ENCODE measurements at places on chromosomes 16 and 17. TPM values are rescaled to one million over a fixed set of nuclear protein-coding genes. Genes with fewer than 3 reads are reported as not detected.

The CES5A gene
- not detected for total RNA-seq

The NME1 gene
- 20.0 TPM for total RNA-seq

The TBX6 gene
- total RNA-seq, result 2.5 TPM

The GUCY2D gene
- total RNA-seq, result not detected

The HS3ST2 gene
- total RNA-seq, result not detected

GRCh38 chr17:6430769-6431168 lies 4.2 kb downstream of the AIPL1 start:
- no peak for DNase-seq

GRCh38 chr17:44314869-44315661 lies 6.7 kb downstream of the RUNDC3A start:
- DNase-seq, result peak; percentile 35

GRCh38 chr16:68987734-68988457 lies 117.6 kb upstream of the HAS3 start:
- DNase-seq, result no peak

GRCh38 chr17:65359016-65359415 lies 202.4 kb downstream of the AXIN2 start:
- DNase-seq, result no peak

GRCh38 chr16:7853197-7853596 lies 520.6 kb downstream of the RBFOX1 start:
- no peak for DNase-seq

DNA sequence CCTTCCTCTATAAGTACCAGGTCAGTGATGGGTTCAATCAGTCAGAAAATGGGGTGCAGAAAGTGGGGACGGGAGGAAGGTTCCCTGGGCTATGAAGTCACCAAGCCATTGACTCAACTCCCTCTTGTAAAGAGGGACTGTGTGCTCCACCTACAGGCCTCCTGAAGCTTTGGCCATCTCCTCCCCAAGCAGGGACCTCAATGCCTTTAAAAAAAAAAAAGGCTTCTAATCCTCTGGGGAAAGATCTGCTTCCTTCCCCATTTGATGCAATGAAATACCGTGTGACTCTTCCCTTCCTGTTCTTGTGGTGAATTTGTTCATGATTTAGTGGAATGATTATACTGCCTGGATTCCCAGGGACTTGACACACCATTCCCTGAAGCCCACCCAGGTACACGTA lies 30.8 kb downstream of the VWA3A start:
- DNase-seq, result no peak

GRCh38 chr17:79777120-79777893 lies 641 bp upstream of the CBX2 start:
- DNase-seq, result peak; percentile 44

GRCh38 chr17:61943117-61943516 lies 15.3 kb upstream of the INTS2 start:
- no peak for DNase-seq

DNA sequence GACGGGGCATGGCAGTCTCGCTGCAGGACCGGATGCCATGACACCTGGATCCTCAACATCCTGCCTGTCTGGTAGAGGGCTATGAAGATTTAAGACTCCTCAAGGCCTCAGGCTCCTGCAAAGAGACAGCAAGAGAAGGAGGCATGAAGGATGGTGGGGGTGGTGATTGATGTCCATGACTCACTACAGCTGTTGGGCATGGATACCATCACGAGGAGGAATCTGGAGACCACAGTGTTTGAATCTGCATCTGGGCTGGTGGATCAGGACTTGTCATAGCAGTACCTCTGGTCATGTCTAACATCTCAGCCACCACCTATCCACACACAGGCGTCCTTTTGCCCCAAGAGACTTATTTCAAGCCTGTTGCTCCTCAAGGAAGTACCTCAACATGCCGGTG lies 50.2 kb upstream of the WSCD1 start:
- no peak for DNase-seq

DNA sequence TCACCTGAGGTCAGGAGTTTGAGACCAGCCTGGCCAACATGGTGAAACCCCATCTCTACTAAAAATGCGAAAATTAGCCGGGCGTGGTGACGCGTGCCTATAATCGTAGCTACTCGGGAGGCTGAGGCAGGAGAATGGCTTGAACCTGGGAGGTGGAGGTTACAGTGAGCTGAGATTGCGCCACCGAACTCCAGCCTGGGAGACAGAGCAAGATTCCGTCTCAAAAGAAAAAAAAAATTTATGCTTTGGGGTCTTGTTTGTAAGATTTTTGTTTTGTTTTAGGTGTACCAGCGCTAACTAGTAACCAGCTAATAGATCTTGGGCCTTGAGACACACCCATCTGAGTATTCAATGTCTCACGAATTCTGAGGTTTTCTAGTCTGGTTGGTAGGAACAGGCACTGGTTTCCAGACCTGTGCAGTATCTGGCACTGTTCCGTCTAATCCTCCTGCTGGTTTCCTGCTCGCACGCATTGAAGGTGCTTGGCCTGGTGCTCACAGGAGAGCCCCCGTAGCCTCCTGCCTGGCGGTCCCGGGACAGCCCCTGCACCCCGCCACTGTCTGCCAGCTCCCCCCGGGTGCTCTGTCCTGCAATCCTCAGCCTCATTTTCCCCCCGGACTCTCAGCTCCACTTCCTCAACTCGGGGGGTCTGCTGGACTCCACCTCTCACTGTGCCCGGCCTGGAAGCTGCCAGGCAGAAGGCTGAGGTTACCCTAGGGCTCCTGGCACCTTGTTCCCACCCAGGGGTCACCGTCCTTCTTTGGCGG lies 10.6 kb upstream of the DUS1L start:
- no peak for DNase-seq

DNA sequence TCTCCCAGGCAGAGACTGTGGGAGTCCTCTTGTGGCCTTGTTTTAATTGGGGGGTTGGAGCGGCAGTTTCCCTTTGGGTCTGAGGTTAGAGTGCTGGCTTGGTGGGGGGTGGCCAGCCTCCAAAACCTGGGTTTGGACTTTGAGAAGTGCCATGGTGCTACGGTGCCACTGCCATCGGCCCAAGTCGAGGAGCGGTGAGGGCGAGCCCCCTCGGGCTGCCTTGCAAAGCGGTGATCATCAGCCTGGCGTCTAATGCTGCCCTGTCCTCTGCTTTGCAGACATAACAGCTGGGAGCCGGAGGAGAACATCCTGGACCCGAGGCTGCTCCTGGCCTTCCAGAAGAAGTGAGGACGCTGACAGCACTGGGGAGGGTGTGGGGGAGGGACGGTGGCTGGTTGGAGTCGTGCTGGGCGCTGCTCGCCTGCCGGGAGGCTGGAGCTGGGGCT lies 1.2 kb downstream of the CBX2 start:
- DNase-seq, result no peak

DNA sequence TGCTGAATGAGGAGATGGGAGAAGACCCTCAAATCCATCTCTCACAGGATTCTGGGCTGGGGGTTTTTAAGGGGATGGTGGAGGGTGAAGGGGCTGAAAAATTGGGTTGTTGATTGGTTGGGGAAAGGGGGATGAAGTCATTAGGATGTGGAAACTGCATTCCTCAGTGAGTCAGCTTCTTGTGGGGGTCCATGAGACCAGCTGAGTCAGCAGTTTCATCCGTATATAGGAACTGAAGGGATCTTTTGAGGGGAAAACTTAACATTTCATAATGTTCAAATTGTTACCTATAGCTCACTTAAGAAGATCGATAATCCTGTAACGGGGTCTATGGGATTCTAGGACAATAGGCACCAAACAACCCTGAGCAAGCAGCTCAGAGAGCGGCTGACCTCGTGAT lies 213.4 kb downstream of the CBLN1 start:
- no peak for DNase-seq

DNA sequence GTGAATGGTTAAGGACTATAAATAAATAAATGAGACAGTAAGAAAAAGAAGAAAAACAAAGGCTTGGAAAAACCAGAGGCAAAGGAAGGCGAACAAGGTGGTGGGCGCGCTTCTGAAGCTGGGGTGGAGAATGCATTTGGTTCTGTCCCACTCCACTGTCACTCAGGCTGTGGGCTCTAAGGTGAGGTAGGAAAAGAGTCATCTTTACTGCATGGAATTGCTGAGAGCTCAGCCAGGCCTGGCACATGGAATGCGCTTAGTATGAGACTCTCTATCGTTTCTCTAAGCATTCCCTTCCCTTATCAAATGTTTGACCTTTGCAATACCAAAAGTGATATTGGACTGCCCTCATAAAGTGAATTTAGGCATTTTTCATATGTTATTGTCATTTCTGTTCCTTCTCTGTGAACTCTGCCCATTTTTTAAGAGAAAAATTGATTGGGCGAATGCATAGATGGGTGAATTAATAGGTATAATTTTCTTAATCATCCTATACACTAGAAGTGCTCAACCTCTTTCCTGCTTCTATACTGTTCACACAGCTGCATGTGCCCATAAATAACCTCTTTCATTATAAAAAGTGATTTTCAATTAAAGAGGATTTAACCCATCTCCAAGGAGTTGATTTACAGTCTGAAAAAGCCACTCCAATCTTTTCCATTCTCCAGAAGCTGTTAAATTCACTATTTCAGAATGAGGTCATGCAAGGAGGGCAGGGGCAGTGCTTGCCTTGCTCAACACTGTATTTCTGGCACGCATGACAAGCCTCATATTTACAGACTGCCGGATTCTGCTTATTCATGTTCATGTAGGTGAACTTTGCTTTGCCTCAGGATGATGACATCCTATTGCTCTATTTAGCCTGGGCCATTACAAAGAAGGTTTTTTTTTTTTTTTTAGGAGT lies 87.7 kb downstream of the MYH10 start:
- DNase-seq, result no peak

GRCh38 chr17:41962768-41963434 lies 3.7 kb upstream of the CNP start:
- peak; percentile 70 for DNase-seq

- no peak for DNase-seq
Measured at GRCh38 chr16:72921106-72921505, 126.8 kb downstream of the ZFHX3 start.

DNA sequence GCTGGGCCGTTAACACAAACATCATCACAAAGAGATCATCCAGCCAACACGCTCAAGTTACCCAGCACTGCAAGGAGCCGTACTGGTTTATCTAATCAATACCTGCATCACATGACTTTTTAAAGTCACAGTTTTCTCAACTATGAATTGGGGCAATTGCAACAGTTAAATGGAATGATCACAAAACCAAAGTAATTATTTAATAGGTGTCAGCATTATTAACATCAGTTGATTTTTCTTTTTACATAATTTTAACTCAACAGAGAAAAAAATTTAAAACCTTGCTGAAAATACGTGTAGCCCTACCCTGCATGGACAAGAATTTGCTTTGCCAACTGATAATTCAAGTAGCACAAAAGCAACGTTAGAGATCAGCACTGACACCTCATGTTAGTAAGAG lies 95.7 kb upstream of the SOX9 start:
- DNase-seq, result no peak

- DNase-seq, result no peak
Measured at GRCh38 chr16:51149721-51150164, 1.3 kb downstream of the SALL1 start.

- no peak for DNase-seq
Measured at GRCh38 chr17:75082683-75083082, 5.1 kb upstream of the SLC16A5 start.

GRCh38 chr17:64103391-64104364 lies 26.3 kb downstream of the ERN1 start:
- DNase-seq, result no peak

GRCh38 chr16:25637236-25637635 lies 54.5 kb upstream of the HS3ST4 start:
- no peak for DNase-seq

DNA sequence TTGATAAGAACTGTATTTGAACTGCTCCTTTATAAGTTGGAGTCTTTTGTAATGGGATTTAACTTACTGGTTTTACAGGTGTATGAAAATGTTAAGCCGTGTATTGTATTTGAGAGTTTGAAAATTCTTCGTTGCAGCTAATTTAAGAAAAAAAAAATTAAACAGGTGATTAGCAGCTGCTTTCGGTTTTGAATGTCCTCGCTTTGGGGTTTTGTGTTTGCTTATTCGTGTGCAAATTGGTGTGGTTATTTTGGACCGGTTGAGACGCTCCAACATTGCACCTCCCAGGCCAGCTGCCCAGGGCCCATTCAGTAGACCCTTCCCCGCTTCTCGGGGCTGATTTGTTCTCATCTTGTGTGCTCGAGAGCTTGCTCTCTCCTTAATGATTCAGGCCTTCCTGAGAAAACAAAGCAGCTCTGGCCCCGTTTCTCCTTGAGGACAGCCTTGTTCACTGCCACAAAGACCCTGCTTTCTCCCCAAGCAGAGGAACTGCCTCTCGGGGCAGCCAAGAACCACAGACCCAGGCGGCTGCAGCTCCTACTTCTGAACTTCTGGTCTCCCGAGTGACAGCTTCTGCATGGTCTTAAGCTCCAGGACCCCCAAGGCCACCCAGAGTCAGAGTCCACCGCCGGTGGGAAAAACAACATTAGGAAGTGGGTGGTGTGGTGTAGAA lies 100.5 kb downstream of the MSI2 start:
- DNase-seq, result no peak

DNA sequence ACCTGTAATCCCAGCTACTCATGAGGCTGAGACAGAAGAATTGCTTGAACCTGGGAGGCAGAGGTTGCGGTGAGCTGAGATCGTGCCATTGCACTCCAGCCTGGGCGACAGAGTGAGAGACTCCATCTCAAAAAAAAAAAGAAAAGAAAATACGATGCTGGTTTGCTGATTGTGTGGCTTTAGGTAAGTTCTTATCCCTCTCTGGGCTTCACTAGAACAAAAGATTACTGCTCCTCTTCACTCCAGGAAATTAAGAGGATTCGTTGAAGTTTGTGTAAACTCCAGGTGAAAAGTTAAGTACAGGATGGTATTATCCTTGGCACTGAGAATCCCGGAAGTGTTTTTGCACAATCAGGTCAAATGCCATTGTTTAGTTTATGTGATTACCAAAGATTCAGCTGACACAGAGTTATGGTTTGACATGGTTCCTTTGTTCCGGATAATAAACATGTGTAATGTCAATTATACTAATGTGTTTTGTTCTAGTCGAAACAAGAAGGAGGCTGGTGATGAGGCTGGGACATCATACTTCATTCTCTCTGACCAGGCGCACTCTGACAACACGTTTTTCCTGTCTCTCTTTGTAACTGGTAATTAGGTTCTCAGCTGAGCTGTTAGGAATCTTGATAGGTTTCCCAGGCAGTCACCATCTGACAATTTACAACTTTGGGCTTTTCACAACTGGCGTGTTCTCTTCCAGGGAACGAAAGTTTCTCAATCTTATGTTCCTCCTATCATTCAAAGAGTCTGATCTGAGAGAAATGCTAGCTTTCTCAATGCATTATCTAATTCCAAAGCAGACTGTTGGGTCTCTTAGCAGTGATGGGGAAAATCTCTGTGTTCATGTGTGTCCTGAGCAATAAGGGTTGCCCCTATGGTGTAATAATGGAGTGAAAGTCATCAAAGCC lies 10.8 kb upstream of the TAOK1 start:
- DNase-seq, result no peak

DNA sequence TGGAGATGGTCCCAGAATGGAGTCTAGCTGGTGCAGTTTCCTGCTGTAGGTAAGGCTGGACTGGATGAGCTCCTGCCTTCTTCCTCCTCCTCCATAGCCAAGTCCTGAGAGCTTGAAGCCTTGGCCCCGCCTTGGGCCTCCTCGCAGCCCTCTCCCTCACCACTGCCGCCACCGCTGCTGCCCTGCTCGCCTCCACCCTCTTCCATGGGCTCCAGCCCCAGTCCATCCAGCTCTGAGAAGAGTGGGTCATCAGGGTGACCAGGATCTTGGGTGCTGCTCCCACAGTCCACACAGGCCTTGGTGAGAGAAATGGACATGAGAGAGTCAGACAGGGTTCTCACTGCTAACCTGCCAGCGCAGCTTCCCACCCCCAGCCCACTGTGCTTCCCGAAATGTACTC lies 11.2 kb downstream of the PER1 start:
- DNase-seq, result peak; percentile 4

Measured in naive thymus-derived CD8-positive, alpha-beta T cell (primary cell).